H54 (cell line): ENCODE measurements at places on chromosomes 13 and 19.

- no peak for DNase-seq
Observed at GRCh38 chr13:112959206-112959605, 9.8 kb upstream of the MCF2L start.

DNA sequence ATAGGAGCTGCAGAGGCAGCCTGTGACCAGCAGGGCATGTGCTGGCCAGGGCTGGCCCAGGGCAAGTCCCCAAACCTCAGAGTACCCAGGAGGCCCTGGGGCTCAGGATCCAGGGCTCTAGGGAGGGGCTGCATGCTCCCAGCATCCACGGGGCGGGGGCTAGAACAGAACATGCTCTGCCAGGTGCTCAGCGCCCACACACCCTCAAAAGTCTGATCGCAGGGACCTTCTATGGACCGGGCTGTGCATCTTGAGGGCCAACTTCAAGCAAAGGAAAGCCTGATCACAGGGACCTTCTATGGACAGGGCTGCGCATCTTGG is 33.5 kb downstream of the ELL start:
- DNase-seq, result peak; percentile 65

DNA sequence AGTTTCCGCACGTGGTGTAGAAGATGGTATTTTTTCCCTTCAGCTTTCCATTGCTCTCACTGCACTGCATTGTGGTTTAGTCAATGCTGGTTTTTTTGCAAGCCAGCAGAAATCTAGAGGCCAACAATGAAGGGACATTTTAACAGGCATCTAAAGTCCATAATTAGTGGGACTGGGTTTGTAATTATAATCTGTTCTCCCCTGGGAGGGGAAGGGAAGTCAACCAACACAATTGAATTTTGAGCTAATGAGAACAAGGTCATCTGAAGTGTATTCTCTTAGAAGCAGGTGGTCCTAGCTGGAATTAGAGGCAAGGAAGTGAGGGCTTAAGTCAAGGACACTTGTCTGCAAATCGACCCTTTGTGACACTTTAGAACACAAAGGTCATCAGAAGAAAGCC is 156.4 kb downstream of the MYO16 start:
- DNase-seq, result no peak

- DNase-seq, result no peak
Observed at GRCh38 chr13:85377783-85378182, 421.4 kb downstream of the SLITRK6 start.

- no peak for DNase-seq
Observed at GRCh38 chr19:43747557-43748204, 7.1 kb downstream of the SMG9 start.

GRCh38 chr19:863315-863620 is 3.8 kb downstream of the CFD start:
- DNase-seq, result no peak

DNA sequence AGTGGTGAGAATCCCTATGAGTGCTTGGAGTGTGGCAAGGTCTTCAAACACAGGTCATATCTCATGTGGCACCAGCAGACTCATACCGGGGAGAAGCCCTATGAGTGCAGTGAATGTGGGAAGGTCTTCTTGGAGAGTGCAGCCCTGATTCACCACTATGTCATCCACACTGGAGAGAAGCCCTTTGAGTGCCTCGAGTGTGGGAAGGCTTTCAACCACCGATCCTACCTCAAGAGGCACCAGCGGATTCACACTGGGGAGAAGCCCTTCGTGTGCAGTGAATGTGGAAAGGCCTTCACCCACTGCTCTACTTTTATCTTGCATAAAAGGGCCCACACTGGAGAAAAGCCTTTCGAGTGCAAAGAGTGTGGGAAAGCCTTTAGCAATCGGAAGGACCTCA is 18.7 kb upstream of the AURKC start:
- no peak for DNase-seq

DNA sequence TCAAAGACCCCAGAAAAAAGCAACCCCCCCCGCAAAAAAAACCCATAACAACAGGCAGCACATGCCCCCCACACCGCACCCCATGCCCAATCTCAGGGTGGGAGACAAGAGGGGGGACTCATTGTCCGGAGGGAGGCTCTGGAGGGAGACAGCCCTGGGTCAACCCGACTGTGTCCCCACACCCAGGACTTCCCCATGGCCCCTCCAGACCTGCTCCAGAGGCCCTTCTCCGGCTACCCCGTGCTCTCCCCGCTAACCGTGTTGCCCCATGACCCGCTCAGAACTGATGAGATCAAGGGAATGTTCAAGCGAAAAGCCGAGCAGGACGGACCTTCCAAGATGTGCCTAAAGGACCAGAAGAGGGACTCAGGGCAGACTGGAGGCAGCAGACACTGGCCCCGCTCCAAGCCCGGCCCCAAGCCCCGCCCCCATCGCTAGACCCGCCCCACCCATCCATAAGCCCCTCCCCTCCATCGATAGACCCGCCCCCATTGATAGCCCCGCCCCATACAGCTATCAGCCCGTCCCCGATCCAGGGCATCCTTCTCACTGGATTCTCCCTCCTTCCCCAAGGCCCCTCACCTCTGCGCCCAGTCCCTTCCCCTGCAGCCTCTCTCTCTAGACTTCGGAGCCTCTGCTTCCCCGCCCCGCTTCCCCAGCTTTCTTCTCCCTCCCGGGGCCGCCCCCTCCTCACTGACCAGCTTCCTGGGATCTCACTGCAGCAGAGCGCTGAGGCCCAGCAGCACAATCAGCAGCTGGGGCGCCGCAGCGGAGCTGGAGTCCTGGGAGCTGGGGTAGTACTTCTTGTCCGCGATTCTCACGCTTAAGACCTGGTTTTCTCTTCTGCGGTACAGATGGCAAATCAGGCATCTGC is 2.2 kb downstream of the BST2 start:
- peak; percentile 42 for DNase-seq

GRCh38 chr19:53103234-53104203 is at the start of gene ZNF160:
TSS of gene ZNF160 (minus strand) at chr19:53103422. CDS start at chr19:53086276, 17,146 bp downstream.
- DNase-seq, result peak; percentile 100

GRCh38 chr19:52269338-52270261 is at the start of gene ZNF766:
TSS of gene ZNF766 (plus strand) at chr19:52269587. CDS start at chr19:52269614, 27 bp downstream.
- DNase-seq, result peak; percentile 92

DNA sequence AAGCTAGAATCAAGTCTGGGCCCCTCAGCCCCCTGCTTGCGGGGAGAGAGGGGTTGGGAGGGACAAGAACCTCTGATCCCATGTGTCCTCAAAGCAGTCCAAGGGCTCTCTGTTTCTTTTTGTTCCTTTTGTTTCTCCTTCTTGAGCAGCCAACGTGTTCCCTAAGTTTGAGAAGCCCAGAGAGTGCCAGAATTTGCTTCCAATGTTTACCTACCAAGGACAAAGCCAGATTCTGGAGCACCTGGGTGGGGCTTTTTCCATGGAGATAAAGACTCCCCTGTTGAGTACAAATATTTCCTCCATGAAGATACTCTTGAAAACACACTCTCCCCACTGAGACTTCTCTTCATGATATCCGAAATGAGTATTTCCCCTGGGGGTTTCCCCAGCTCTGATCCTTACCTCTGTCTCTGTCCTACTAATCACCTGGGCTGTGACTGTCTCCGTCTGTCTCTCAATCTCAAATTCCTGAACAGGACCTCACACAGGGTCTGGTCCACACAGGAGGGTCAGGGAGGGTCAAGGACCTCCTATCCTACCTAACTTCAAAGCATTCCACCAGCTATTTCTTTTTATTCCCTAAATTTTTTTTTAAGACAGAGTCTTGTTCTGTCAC is 27.4 kb downstream of the CD177 start:
- DNase-seq, result no peak

GRCh38 chr19:11288349-11288748 is 7.6 kb upstream of the TSPAN16 start:
- no peak for DNase-seq

DNA sequence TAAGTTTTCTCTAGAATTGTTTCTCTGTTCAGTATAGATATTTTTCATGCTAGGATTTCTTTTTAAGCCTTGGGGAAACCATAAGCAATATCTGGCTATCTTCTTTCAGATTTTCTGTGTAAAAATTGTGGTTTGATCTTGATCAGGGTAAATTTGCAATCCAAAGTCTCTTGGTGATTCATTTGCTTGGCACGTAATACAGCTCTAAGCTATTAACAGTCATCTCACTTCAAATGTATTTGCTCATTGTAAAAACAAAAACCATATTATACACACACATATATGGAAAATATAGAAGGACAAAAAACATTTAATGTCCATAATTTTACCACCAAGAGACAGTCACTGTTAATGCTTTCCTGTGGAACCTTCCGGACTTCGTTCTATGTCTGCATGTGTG is 191.0 kb downstream of the SHISA2 start:
- no peak for DNase-seq

GRCh38 chr13:46077265-46077664 is 24.7 kb upstream of the ZC3H13 start:
- no peak for DNase-seq

DNA sequence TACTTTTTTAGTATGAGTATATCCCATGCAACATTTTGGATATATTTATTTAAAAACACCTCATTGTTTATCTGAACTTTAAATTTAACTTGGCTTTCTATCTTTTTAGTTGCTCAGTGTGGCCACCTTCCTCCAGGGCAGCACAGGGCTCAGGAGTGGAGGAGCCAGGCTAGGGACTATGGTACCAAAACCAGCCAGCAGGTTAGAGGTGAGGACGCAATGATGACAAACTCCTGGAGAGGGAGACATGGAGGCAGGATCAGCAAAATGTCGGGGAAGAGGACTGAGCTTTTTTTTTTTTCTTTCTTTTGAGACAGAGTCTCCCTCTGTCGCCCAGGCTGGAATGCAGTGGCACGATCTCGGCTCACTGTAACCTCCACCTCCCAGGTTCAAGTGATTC is 29.6 kb upstream of the CALM3 start:
- peak; percentile 15 for DNase-seq

GRCh38 chr13:27016875-27017274 is 154.7 kb downstream of the USP12 start:
- DNase-seq, result no peak

DNA sequence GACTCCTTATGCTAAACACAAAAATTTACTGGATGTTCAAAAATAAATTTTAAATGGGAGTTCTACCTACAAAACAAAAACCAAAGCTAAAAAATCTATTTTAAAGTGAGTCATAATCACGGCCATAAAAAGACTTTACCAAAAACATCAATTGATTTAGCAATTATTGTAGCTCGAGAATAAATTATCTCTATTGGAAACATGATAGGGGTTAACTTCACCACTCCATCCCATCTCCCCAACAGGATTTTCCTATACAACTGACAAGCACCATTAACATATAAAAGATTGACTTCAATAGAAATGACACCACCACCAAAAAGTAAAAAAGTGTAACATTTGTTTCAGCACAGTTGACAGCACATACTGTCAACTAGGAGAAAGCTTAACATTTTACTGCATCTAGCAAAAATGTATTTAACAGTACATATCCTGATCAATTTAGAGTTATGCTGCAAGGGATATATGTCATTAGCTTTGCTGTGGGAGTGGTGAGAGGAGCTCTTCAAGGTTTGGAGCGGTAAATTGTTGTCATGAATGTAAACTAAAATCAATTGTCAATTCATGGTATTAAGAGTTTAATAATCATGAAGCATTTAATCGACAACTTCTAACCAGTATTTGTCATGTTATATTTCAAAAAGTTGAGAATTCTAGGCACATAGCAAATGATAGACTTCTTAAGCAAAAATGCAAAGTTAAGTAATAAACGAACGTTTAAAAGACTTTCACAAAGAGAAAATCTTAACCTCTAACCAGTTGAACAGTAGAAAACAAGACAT is 3.8 kb downstream of the UBL3 start:
- DNase-seq, result no peak

DNA sequence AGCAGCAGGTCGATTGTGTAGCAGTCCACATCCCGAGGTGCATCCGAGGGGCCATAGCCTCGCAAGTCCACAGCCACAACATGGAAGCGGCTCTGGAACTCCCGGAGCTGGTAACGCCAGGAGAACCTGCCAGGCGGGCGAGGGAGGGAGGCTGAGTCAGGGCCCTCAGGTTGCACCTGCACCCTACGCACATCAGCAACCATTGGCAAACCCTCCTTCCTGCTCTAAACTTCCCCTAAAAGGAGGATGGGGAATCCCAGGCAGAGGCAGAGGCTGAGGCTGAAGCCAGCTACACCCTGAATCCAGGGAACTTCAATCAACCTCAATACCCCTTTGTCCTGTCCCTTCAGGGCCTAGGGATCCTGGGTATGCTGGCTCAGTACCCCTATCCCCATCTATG is 977 bp downstream of the EPHX3 start:
- DNase-seq, result no peak

- DNase-seq, result no peak
Observed at GRCh38 chr13:96898646-96899254, 95.5 kb downstream of the OXGR1 start.

GRCh38 chr19:58117841-58118575 is 20.0 kb upstream of the ZSCAN18 start:
- no peak for DNase-seq

GRCh38 chr13:100124265-100124664 is 35.4 kb downstream of the PCCA start:
- no peak for DNase-seq

GRCh38 chr13:49594576-49594975 is 9.2 kb upstream of the RCBTB1 start:
- no peak for DNase-seq

GRCh38 chr13:75073786-75074185 is 408.2 kb downstream of the TBC1D4 start:
- no peak for DNase-seq

GRCh38 chr13:113648216-113648610 is 9.8 kb downstream of the ATP4B start:
- DNase-seq, result no peak

GRCh38 chr19:2247433-2248101 is 1.6 kb upstream of the AMH start:
- no peak for DNase-seq

DNA sequence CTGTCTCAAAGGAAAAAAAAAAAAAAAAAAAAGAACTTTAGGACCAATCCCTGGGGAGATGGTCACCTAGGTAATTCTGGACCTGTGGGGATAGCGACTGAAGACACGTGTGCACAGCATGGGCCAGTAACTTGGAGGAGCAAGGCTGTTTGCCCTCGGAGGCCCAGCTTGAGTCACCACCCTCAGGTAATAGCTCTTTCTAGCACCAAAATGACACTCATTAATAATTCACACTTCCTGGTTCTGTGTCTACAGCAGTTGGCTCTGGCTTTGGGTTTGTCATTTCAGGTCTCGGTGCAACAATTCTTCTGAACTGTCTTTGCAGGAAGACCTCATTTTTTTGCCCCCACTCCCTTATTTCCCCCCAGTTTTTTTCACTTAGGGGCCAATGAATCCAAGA is 3.9 kb upstream of the ATP11A start:
- DNase-seq, result no peak

DNA sequence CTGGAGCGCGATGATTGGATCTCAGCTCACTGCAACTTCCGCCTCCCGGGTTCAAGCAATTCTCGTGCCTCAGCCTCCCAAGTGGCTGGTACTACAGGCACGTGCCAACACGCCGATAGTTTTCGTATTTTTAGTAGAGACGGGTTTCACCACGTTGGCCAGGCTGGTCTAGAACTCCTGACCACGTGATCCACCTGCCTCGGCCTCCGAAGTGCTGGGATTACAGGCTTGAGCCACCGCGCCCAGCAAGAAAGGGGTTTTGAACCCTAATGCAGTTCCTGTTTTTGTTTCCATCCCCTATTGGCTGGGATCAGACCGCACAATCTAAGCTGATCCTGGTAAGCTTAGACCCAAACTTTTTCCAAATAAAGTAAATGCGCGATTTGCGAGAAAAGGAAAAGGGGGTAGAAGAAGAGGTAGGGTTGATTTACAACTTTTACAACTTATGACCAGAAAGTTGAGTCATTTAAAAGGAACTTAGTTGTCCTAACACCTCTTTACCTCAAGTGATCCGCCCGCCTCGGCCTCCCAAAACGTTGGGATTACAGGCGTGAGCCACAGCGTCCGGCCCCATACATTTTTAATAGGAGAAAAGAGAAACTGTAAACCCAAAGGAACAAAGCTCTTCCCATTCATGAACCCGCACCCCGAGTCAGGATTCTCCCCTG is 764 bp downstream of the ZNF626 start:
- no peak for DNase-seq
